ENCODE measurements at places on chromosomes 3 and 15.

GRCh38 chr15:64690578-64691296 lies 84.7 kb downstream of the RBPMS2 start:
- no peaks in the 10 kb centered on the region for H3K27me3 ChIP-seq
- H3K4me1 ChIP-seq = peaks cover 17% of the 10 kb centered on the region
- H3K36me3 ChIP-seq = peaks cover 21% of the 10 kb centered on the region
- peak overlapping the region; percentile 58 for H3K27ac ChIP-seq

- no peaks in the 10 kb centered on the region for H3K4me1 ChIP-seq
- no peaks in the 10 kb centered on the region for H3K36me3 ChIP-seq
- H3K27me3 ChIP-seq = peaks cover 4% of the 10 kb centered on the region
- no peak for DNase-seq
- H3K4me3 ChIP-seq = no peak overlapping the region
- no peak overlapping the region for H3K27ac ChIP-seq
These were observed 67.5 kb upstream of the CACNA1D start for GRCh38 chr3:53426918-53427317.

GRCh38 chr3:136545664-136546268 lies 206.4 kb downstream of the STAG1 start:
- H3K27ac ChIP-seq = no peak overlapping the region
- no peak for DNase-seq
- H3K4me1 ChIP-seq = peaks cover 17% of the 10 kb centered on the region

DNA sequence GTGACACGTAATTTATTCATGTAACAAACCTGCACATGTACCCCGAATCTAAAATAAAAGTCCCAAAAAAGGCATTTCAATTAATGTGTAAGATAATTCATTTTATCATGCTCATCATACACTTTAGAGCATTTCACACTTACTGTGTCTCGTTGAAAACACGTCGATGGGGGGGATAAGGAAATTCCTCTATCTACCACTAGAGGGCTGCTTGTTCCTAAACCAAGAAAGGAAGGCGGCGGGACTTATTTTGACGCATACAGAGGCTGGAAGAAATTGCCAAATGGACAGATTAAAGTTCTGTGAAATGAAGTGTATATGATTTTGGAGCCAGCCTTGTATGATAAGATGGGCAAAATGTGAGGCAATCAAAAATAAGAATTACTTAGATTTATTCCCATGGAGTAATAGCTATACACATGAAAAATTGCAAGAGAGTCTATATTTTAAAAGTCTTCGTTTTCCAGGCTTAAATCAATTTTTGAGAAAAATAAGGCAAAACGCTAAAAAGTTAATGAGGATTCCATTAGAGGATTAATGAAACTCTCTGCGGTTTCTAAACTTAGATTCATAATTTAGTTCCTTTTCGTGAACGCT lies 346.8 kb downstream of the CNTN3 start:
- no peaks in the 10 kb centered on the region for H3K27me3 ChIP-seq
- H3K4me3 ChIP-seq = no peak overlapping the region
- H3K27ac ChIP-seq = no peak overlapping the region
- no peaks in the 10 kb centered on the region for H3K36me3 ChIP-seq

DNA sequence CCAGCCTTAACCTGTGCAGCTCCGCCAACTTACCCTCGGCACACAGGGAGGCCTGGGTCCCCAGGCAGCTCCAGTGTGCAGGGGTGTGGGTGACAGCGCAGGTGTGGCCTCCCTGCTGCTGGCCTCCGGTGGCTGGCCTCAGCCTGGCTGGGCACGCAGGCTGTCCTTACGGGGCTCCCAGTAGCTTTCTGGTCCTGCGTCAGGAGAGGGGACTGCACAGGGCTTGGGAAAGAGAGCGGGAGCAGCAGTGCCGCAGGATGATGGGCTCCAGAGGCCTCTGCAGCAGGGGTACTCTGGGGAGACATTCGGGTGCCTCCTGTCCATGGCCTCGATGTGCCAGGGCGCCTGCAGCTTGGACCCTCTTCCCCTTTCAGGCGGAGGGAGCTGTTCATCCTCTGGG lies 9.4 kb downstream of the APBA2 start:
- peaks cover 3% of the 10 kb centered on the region for H3K36me3 ChIP-seq
- no peak overlapping the region for H3K27ac ChIP-seq
- peaks cover 80% of the 10 kb centered on the region for H3K4me1 ChIP-seq
- no peak for DNase-seq
- H3K4me3 ChIP-seq = no peak overlapping the region

DNA sequence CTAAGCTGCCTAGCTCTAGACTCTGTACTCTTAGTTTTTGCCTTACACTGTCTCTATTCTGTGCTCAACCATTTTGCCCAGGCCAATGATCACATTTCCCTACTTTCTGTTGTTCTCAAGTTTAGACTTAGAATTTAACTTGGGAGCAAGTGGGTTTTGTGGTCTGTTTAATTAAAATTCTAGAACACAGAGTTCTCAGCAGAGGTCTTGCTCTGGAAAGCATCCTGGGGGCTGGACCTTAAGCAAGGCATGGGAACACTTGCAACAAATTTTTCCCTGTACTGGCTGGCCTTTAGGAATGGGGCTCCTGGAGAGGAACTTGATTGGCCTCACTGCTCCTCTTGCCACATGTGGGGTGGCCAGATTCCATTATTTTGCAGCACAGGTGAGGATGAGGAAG lies 236.3 kb upstream of the LRTM1 start:
- no peaks in the 10 kb centered on the region for H3K4me1 ChIP-seq
- no peak for DNase-seq
- H3K4me3 ChIP-seq = no peak overlapping the region
- H3K27ac ChIP-seq = no peak overlapping the region
- H3K36me3 ChIP-seq = no peaks in the 10 kb centered on the region

GRCh38 chr3:72382460-72382859 lies 465.8 kb downstream of the SHQ1 start:
- no peak overlapping the region for H3K4me3 ChIP-seq

Data from activated CD8-positive, alpha-beta T cell treated with anti-CD3 and anti-CD28 coated beads for 36 hours (primary cell).